ENCODE measurements at places on chromosomes 7 and 10. TPM values are rescaled to one million over a fixed set of nuclear protein-coding genes. Genes with fewer than 3 reads are reported as not detected.

- no peak for DNase-seq
- H3K4me3 ChIP-seq: no peak overlapping the region
- H3K27ac ChIP-seq: no peak overlapping the region
- peaks cover 4% of the 10 kb centered on the region for H3K36me3 ChIP-seq
Observed at GRCh38 chr7:99539213-99539811, 12.6 kb downstream of the FAM200A start.

GRCh38 chr10:27742195-27743011 lies 3.2 kb downstream of the MKX start:
- peaks cover 47% of the 10 kb centered on the region for H3K4me1 ChIP-seq
- DNase-seq: peak; percentile 52
- no peaks in the 10 kb centered on the region for H3K36me3 ChIP-seq
- H3K27me3 ChIP-seq: peaks cover 76% of the 10 kb centered on the region

Gene HOXA6
- 5.6 TPM for total RNA-seq

DNA sequence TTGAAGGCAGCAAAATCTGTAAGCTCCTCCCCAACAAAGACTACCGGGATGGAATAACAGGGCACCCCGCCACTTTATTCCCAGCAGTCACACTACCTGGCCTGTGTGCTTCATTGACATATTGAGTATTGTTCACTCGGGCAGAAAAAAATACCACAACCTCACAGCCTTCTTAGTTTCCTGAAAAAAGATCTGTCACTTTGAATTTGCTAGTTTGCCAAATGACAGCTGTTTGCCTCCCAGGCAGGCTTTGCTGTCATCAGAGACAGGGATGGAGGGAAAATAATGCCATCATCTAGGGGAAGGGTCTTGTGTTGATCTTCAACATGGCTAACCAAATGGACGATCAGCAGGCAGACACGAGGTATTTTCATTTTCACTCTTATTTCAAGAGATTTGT lies 26.9 kb downstream of the BMPER start:
- H3K36me3 ChIP-seq: no peaks in the 10 kb centered on the region
- peaks cover 10% of the 10 kb centered on the region for H3K4me1 ChIP-seq
- no peak for DNase-seq
- peak overlapping the region; percentile 14 for H3K27ac ChIP-seq
- H3K4me3 ChIP-seq: peak overlapping the region; percentile 26

Gene BEND7
- 23.6 TPM for total RNA-seq

Gene CTAGE8
- total RNA-seq: not detected

Data from gastrocnemius medialis (tissue), 4 donors.